ENCODE measurements at places on chromosomes 11 and 22.

DNA sequence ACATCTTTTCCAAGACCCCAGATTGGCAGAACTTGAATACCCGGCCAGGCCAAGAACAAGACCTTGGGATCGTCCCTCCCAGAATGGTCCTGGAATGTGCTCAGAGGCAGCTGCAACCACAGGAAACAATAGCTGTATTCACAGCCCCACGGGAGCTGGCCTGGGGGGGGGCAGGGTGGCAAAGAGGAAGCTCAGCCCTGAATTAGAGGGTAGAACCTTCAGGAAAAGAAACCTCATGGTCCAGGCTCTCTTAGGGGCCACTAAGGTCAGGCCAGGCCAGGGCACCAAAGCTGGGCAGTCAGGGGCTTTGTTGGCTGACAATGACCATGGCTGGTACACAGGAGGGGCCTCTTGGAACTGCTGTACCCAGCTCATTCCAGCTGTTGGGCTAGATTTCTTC, 17.3 kb downstream of the RPL27A start:
- DNase-seq: no peak

DNA sequence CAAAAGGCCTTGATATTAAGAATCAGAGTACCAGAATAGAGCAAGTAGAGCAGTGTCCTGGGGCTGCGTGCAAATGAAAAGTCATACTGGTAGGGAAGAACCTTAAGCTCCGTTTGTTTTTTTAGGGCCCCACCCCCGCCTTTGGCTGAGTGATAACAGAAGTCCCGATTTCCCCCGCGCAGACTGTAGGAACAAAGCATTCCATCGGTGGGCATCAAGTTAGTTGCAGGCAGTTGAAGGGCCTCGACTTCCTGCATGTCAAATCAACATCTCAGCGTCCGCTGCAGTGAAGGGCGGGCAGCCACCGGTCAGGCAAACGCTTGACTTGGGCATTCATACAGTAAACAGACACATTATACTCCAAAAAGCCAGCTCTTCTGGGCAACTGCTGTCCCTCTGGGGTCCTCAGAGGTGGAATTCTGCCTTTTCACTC, 11.7 kb downstream of the LRP4 start:
- no peak for DNase-seq

GRCh38 chr11:119530509-119530908, 107.5 kb upstream of the THY1 start:
- DNase-seq: no peak

DNA sequence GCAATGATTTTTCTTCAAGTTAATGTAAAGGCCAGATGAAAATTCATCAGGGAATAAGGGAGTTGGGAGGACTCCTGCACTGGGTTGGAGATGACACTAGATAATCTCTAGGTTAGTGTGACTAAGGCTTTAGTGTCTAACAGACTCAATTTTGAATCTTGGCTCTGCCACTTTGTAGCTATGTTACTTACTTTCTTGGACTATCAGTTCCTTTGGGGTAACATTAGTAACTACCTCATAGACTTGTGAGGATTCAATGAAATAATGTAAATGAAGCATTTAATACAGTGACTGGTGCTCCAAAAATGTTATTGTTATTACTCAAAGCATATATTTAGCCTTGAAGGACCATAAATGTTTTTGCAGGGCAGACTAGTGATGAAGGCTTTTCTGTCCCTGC, 9.6 kb upstream of the CCDC89 start:
- no peak for DNase-seq

GRCh38 chr11:41051919-41052635, 407.4 kb downstream of the LRRC4C start:
- DNase-seq: no peak

- no peak for DNase-seq
Observed at GRCh38 chr11:113675565-113675964, 30.5 kb downstream of the TMPRSS5 start.

DNA sequence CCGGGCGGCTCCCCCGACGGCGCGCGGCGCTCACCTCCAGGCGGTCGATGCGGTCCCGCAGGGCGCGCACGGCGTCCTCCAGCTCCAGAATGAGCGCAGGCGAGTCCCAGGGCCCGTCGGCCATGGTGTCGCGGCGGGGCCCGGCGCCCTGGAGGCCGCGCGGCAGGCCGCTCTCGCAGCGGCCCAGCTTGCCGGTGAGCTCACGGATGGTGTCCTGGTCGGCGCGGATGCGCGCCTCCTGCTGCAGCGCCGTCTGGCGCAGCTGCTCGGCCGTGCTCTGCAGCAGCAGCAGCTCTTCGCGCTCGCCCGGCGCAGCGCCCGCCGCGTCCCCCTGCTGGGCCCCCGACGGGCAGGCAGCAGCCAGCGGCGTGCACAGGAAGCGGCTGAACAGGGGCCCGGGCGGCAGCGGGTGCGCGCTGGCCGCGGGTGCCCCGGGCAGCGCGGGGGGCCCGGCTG, 599 bp downstream of the NPTXR start:
- peak; percentile 59 for DNase-seq

DNA sequence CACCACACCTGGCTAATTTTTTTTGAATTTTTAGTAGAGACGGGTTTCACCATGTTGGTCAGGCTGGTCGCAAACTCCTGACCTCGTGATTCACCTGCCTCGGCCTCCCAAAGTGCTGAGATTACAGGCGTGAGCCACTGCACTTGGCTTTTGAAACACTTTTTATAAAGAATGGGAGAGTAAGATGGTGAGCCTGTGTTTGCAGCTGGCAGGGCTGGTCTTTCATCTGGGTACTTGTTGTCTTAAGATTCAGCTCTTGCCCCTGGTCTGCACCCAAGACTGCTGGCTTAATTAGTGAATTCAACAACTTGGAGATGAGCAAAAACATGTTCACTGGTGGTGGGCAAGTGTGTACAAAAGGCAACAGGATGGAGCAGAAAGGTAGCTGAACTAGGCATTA, 4.0 kb downstream of the TSPAN18 start:
- no peak for DNase-seq

- DNase-seq: no peak
Observed at GRCh38 chr11:117514256-117514655, 186.6 kb downstream of the CEP164 start.

- DNase-seq: no peak
Observed at GRCh38 chr22:50728523-50728931, 9.5 kb upstream of the ACR start.

- DNase-seq: no peak
Observed at GRCh38 chr11:134047586-134047999, 21.3 kb upstream of the JAM3 start.

DNA sequence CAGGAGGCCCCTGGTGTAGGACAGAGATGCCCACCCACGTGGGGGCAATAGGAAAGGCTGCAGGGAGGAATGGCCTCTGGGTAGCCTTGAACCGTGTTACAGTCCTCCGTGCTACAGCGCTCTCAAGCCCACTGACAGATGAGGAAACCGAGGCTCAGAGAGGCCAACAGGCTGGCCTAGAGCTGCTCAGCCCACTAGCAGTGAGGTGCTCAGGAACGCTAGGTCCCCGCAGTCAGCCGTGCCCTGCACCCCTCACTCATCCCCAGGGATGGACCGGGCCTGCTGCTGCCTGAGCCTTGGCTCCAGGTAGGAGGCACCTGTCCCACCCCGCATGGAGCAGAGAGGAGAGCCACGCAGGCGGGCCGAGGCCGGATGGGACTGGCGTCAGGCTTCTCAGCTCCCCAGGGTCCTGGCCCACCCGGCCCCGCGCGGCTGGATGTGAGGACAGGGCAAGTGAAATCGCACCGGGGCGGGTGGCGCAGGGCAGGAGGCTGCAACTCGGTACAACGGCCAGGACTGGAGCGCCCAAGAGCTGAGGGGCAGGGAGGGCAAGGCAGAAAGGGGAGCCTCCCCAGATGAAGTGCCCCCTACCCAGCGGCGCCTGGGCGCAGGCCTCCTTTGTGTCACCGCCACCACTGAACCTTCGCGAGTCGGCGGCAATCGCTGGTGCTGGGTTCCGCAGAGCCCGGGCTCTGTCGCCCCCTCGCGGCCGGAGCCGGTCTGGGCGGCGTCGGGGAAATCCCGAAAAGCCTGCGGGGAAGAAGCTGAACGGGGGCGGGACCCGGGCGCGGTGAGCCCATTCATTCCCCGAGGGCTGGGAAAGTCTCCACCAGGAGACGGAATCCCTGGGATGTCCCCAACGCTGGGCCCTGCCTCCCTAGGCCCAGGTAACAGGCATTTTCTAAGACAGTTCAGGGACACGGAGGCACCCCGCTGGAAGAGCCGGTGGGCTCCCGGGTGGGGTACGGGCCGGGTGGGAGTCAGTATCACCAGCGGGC, 8.4 kb upstream of the SLC2A11 start:
- peak; percentile 86 for DNase-seq

DNA sequence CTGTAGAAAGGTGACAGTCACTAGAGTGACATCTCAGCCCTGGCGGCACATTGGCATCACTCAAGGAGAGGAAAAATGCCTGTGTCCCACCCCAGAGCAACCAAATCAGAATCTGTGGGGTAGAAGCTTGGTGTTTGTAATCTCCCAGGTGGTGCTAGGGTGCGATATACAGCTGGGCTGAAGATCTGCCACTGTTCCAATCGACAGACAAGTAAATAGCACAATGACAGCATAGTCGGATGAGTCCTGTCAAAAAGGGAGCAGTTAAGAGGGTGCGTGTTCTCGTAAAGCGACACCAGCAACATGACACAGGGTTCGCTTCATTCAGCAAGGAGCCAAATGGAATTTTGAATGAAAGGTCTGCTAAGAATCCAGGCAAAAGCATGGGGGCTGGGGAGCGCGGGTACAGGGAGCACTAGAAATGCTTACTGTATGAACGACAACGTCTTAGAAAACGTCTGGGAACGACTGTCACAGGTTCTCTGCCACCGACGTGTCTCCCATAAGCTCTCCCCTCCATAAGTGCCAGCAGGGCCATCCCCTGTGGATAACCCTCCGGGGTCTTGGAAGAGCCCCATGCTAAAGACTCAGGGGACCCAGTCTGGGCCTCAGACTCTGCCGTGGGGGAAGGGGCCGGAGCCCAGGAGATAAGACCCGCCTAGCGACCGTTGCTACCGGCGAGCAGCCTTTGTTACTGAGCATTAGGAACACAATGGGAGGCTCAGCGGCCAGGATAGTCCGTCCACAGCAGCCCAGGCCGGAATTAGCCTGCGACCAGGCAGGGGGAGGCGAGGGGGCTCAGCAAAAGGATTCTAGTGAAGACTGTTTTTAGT, 20.8 kb downstream of the ADA2 start:
- no peak for DNase-seq

Data from activated CD4-positive, alpha-beta memory T cell treated with anti-CD3 and anti-CD28 coated beads, Interleukin-2, amount 10 ng/mL, durations not matched to agents 7 days and 5 days (primary cell).